NCI-H1048 (cell line): ENCODE measurements at places on chromosomes 6 and 20.

DNA sequence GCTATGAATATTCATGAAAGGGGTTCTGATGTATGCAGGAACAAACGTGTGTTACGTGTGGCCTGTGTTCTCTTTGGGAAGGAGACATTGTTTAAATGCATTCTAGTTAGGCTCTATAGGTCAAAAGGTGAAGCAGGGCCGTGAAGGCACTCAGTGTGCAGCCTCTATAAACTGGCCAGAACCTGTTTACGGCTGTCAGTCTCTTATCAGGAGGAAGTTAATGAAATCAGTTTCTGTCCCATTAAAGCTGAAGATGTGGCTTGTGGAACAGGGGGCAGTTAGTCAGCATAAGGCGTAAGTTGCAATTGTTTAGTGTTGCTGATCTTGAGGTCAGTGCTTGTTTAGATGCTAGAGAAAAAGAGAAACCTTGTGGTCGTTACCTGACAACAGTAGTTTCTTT is 111.5 kb upstream of the KCNG1 start:
- no peak for DNase-seq

DNA sequence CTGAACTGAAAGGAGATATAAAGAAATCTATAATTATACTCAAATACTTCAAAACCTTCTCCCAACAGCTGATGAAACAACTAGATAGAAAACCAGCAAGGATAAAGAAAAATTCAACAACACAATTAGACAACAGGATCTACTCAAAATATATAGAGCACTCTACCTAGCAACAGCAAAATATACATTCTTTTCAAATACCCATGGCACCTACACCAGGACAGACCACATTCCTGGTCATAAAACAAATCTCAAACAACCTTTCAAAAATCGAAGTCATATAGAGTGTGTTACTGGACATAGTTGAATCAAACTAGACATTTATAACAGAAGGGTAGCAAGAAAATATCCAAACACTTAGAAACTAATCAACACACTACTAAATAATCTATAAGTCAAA is 43.2 kb downstream of the RNF24 start:
- DNase-seq = no peak

DNA sequence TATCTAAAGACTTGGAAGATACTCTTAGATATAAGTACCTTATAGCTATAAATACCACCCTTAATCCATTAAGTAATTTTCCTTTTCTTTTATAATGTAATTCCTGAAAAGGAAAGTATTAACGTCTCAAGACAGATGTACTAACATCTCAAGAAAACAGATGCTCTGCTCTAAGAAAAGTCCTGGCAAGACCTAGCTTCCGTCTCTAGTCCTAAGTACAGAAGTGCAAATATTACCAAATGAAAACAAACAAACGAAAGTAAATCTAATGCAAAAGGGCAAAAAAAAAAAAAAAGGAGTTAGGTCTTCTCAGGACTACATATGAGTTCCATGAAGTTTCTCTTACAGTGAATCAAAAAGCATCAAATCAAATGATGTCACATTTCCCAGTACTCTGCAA is 106.8 kb upstream of the PDE10A start:
- no peak for DNase-seq

DNA sequence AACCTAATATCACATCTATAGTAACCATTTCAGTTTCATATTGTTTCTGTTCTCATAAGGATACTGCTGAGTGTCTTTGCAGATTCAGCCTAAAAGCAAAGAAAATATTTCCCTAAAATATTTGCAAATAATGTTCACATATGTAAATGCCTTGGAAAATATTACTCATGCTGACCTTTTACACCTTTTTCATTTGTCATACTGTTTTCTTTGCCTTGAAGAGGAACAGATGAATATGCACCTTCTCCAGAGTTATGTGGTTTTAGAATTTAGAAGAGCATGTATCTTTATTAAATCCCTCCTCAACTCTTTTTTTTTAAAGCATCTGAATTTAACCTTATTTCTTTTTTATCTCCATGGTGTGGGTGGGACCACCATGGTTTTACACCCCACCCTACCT is 32.5 kb downstream of the NDUFAF5 start:
- DNase-seq = no peak

GRCh38 chr20:47456952-47457724 is 44.5 kb upstream of the NCOA3 start:
- DNase-seq = no peak

DNA sequence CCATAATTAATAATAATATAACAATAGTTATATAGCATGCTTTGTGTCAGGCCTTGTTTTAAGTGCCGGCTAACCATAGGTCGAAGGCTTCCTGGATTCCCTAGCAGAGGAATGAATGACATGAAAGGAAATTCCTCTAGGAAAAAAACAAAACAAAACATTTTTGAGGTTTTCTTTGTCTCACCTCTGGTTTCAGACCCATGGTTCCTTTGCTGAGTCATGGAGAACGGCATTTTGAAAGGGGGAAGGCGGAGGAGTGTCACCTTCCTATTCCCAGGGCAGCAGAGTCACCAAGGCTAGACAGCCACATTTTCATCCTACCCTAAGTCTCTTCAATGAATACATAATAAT is 25.3 kb upstream of the CCND3 start:
- DNase-seq = no peak

GRCh38 chr20:30599990-30600389 is 657.5 kb upstream of the DEFB115 start:
- no peak for DNase-seq

DNA sequence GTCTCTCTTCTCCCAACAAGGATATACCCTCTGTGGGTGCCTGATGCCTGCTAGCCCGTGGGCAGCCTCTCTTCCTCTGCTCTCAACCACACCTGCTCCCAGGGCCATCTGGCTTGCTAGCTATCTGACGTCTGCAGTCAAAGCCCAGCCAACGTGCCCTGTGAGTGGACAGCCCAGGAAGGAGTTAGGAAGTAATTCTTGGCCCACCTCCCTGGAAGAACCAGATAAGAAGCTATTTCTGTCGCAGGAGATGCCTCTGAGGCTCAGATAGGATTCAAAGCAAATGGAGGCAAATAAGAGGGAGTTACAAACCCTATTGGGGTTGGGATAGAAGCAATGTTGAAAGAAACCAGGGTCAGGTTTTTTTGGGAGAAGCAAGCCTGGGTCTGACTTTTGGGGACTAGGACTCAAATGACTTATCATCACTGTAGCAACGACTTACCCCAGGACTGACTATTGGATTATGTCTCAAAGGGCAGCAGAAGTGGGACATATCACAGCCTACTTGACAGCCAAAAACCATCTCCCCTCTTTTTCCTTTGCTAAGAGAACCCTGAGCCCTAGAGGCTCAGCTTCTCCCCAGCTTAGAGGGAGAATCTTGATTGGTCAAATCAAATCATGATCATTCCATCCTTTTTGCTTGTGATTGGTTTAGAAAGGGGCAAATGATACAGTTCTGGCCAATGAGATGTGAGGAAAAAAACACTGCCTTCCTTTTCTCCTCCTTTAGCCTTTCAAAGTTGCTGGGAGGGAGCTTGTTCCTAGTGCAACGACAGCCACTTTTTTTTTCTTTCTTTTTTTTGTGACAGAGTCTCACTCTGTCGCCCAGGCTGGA is 18.0 kb upstream of the CDK5RAP1 start:
- DNase-seq = no peak

- no peak for DNase-seq
Measured at GRCh38 chr6:98644063-98644462, 190.3 kb upstream of the POU3F2 start.

DNA sequence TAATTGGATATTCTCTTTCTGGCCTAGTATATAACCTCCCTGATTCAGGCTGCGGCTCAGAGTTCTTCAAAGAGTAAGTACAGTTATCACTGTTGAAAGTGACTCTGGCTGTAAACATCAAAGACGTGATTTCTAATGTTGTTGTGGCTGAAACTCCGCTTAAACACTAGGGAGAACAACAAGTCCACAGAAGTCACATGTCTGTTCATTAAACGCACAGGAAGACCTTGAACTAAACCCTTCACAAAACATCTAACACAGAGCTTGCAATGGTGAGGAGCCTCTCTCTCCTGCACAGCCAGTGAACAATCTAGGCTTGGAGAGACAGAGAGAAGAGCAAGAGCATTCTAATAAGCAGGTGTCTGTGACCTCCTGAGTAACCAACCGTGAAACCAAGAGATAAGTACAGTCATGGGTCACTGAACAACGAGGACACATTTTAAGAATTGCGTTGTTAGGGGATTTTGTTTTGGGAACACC is 249.3 kb downstream of the PRKN start:
- DNase-seq = no peak

DNA sequence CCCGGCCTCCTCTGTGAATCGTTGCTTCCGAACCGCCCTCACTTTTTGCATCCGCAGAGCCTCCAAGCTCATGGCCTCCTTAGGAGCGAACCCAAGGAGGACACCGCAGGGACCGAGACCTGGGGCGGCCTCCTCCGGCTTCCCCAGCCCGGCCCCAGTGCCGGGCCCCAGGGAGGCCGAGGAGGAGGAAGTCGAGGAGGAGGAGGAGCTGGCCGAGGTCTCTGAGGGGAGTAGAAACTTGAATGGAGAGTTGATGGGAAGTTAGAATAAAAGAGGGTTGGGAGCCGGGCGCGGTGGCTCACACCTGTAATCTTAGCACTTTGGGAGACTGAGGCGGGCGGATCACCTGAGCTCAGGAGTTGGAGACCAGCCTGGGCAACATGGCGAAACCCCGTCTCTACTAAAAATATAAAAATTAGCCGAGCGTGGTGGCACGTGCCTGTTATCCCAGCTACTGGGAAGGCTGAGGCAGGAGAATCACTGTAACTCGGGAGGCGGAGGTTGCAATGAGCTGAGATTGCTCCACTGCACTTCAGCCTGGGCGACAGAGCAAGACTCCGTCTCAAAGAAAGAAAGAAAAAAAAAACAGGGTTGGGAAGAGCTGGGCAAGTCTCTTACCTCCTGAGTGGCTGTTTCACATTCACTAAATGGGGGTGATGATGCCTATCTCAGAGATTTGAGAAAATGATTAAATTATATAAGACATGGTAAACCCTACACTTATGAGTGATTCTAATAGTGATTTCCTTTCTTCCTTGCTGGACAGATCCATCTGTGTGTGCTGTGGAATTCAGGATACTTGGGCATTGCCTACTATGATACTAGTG is 805 bp downstream of the MSH5 start:
- DNase-seq = no peak

- DNase-seq = no peak
Measured at GRCh38 chr20:1890469-1891262, 4.5 kb upstream of the SIRPA start.

DNA sequence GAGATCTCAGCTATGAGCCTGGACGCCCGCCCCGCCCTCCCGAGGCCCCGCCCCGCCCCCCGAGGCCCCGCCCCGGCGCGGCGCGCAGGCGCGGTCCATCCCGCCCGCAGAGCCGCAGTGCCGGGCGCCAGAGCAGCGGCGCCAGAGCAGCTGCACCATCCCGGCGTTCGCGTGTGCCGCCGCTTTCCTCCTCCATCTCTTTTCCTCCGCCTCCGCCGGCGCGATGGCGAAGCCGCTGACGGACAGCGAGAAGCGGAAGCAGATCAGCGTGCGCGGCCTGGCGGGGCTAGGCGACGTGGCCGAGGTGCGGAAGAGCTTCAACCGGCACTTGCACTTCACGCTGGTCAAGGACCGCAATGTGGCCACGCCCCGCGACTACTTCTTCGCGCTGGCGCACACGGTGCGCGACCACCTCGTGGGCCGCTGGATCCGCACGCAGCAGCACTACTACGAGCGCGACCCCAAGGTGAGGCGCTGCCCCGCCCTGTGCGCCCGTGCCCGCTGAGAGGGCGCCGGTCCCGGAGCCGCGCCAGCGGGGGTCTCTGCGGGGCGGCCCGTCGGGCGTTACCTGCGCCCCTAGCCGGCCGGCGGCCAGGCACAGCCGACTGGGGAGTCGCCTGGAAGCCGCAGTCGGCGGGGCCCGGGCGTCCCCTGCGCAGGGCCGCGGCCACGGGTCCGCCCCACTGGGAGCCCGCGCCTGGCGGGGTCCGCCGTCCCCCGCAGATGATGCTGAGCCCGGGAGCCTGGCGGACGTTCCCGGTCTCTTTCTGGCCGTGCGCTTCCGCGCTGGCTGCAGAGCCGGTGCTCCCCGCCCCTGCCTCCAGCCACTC is at the start of gene PYGB:
Gene PYGB, plus strand, starts transcription at position 130 of the 830 bp plus-strand sequence. Its CDS starts 94 bp downstream, at position 224.
- peak; percentile 46 for DNase-seq

- DNase-seq = no peak
Measured at GRCh38 chr6:150830439-150831165, 34.9 kb upstream of the MTHFD1L start.

DNA sequence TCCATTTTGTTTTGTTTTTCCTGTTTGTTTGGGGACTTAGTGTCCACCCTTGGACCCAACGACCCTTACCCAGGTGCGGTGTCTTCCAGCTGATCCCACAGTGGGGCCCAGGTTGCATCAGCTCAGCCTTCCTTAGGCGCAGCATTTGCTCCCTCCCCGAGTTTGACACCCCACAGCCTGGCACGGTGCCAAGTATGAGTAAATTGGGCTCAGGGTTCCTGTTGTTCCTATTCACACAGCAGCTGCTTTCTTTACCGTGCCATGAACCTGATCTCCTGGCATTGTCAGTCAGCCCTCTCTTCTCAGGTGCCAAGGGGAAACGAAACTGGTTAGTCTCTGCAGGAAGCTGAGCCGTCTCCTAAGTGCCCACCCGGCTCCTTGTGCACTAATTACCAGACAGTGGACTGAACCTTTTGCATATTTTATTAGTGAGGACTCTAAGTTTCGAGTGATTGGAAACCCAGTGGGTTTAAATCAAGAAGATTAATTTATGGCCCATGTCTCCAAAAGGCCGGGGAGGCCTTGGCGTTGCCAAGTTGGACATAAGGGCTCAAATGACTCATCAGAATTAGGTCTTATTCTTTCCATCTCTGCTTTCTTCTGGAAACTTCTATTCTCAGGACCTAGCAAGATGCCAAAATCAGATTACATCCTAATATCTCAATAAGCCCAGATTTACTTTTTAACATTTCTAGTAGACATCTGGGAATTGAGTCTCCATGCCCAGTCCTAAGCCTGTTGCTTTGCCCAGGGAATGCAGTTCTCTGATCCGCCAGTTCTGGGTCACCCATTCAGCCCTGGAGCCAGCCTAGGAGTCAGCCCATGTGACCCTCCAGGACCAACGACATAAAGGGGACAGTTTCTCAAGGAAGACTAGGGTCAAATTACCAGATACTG is 68.8 kb downstream of the TSHZ2 start:
- no peak for DNase-seq

DNA sequence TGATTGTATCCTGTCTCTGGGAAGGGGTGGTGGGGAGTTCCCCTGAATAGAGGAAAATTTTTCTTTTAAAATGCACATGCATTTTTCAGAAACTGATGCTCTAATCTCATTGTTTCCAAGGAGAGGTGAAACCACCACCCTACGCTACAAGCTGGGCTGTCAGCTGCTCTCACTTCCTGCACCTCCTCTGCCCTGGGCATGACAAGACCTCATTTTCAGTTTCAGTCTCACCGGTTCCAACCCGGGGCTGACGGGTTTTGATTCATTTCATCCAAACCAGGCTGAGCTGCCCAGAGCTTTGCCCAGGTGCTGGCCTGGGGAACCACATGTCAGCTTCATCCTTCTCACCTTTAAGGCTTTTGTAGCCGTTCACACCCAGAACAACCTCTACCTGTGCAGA is 99.7 kb downstream of the EYA2 start:
- DNase-seq = no peak

GRCh38 chr6:153852481-153852880 is 186.6 kb upstream of the OPRM1 start:
- DNase-seq = no peak

GRCh38 chr6:153328194-153328593 is 197.1 kb upstream of the RGS17 start:
- DNase-seq = no peak
